ENCODE measurements at places on chromosomes 13 and 19. TPM values are rescaled to one million over a fixed set of nuclear protein-coding genes. Genes with fewer than 3 reads are reported as not detected.
A peak's percentile ranks its signal among the peaks of the same experiment; 100 is the strongest.

DNA sequence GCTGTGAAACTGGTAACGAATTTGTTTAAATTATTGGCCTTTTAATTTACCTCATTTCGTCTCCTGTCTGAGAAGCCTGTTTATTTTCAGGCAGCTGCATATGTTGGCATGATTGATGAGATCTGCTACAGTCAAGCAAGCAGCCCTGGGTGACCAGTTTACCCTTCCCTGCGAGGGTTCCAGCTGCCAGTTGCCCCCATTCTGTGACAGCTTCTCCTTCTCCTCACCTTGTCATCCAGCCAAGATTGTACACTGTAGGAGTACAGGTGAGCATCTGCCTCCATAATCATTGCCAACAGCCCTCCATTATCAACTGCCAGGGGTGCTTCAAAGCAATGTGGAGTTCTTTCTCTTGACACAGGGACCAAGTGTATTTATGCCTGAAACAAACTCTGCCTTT is 1979.9 kb upstream of the PRR20A start:
- DNase-seq, result no peak

- no peak for DNase-seq
Observed at GRCh38 chr13:91323349-91323748, 24.1 kb upstream of the MIR17HG start.

GRCh38 chr19:13234518-13234917 is 84.3 kb downstream of the IER2 start:
- DNase-seq, result peak; percentile 18

Gene GAPDHS
- total RNA-seq, result not detected

Gene GNG7
- total RNA-seq, result 0.91 TPM

Gene PPP1R37
- 45.7 TPM for total RNA-seq
